ENCODE measurements at places on chromosomes 5 and 9.
A peak's percentile ranks its signal among the peaks of the same experiment; 100 is the strongest.

DNA sequence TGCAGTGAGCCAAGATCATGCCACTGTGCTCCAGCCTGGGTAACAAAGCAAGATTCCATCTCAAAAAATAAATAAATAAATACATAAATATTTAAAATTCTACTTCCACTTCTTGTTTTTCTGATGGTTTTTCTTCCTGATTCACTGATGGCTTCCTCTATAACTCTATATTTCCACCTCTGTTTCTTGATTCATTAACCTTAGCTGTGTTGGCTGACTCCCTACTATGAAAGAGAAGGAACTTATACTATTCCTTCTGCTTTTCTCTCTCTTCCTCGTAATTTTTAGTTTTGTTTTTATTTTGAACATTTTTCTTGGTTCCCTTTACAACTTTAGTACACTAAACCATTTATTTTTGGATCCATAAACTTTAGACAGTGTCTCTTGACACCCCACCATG is 103.5 kb downstream of the MAMDC2 start:
- no peak for DNase-seq

GRCh38 chr9:21984101-21984500 is 10.1 kb downstream of the CDKN2A start:
- no peak for DNase-seq

DNA sequence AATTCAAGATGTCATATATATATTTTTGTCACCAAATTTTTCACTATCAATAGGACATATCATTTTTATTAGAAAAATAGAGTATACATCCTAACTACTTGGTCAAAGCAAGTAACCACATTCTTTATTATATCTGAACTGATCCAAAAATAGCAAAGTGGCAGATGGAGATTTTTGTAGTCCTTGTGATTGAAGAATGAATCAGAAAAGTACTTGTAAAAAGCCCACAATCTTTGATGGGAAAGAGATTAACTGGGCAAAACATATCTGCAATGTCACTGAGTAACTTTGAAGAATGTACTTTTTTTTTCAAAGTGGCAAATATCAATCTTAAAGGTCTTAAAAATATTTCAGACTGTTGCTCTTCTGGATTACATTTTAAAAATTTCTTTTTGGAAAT is 1040.6 kb upstream of the SEMA6A start:
- no peak for DNase-seq

DNA sequence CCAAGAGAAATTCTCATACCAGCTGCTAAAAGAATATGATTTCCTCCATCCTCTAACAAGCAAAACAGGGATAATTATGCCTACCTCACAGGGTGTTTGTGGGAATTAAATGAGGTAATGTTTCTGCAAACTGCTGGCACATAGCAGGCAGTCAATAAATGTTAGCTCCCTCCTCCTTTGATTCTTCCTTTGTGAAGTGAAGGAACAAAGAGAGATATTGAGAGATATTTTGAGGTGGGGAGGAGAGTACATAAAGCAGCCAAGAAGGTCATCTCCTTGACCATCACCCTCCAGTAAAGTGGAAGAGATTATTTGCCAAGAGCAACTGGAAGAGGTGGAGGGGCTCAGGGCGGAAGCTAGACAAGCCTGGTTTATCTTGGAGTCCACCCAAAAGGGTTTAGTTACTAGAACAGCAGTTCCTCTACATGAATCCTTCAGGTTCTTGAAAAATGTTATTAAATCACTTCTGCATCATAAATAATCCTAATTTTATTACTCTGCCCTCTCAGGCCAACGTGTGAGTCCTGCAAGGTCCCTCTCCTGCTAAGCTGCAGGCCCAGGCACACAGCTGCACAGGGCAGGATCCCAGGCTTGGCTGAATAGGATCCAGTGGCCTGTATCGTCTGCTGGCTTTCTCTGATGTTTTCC is 35.0 kb upstream of the TLE1 start:
- no peak for DNase-seq

DNA sequence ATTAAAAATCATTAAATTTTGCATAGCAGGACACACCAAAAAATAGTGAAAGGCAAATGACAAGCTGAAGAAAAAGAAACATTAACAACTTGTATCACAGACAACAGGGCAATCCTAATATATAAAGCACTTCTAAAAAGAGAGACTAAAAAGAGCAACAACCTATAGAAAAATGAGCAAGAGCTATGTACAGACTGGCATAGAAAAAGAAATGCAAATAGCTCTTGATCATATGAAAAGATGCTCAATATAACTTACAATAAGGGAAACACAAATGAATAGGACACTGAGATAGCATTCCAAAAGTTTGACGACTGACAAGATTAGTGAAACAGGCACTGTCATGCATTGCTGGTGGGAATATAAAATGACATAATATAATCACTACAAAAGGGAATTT is 235.9 kb downstream of the SEC61B start:
- DNase-seq = no peak

DNA sequence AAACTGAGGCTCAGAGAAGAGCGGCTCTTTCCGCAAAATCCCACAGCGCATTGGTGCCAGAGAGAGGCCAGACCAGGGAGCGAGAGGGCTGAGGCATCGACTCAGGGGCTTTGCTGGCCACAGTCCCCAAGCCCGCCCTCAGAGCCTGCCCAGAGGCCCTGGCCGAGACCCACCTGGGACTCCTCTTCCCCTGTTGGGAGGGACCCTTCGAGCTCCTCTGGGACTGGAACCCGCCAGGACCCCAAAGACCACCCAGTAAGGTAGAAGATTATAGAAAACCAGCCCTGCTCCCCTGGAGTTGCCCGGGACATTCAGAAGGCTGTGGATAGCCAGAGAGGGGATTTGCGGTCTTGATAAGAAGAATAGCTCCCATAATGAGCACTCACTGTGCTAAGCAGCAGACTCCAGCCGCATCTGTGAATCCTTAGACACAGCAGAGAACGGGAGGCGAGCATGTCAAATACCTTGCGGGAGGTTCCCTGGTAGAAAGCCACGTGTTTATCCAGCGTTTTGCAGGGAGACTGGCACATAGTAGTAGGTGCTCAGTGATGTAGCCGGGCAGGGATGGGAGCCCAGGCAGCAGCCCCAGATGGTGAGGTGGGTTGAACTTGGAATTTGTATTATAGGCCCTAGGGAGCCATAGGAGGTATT is 651 bp upstream of the AK1 start:
- DNase-seq = no peak

DNA sequence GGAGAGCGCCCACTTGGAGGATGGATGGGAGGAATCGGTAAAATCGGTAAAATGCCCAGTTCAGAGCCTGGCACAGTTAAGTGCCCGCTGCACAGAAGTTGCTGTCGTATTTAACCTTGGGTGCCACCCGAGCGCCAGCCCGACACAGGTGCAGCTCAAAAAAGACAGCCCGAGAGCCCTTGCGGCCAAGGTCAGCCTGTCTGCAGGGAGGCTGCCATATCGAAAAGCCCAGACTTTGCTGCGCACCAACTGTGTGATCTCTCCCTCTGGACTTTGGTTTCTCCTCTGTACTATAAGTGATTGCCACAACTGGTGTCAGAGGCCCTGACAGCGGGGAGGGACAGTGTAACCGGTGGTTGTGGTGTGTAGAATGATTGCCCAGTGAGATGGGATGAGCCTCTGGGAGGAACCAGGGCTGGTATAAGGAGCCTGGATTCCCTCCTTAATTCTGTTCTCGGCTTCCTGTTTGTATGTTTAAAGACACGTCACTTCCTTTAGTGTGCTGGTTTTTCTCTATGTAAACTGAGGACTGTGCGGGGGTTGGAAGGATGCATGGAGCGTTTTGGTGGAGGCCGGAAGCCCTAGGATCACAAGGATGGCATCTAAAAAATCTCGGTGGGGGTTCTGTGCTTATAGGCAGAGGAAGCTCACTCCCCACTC is 792 bp downstream of the NTMT1 start:
- DNase-seq = peak; percentile 28
